ENCODE measurements at places on chromosomes 4 and X.

- peak; percentile 82 for DNase-seq
These were observed 5.1 kb downstream of the RTL5 start for GRCh38 chrX:72126539-72127140.

DNA sequence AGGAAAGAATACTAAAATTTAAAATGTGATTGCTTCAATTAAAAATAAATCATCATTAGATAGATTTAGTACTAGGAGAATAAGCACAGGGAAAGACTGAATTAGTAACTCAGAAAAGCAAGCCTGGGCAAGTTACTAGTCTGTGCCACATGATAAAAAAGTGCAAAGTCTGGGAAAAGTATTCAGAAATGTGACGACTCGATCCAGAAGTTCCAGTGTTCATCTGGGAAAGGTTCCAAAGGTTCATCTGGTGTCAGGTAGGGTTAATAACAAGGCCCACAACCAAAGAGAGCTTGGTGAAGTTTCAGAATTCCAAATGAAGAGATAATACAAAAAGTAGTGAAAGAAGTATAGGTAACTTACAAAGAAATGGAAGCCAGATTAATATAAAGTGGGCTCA, 78.3 kb upstream of the ARSJ start:
- DNase-seq, result no peak

DNA sequence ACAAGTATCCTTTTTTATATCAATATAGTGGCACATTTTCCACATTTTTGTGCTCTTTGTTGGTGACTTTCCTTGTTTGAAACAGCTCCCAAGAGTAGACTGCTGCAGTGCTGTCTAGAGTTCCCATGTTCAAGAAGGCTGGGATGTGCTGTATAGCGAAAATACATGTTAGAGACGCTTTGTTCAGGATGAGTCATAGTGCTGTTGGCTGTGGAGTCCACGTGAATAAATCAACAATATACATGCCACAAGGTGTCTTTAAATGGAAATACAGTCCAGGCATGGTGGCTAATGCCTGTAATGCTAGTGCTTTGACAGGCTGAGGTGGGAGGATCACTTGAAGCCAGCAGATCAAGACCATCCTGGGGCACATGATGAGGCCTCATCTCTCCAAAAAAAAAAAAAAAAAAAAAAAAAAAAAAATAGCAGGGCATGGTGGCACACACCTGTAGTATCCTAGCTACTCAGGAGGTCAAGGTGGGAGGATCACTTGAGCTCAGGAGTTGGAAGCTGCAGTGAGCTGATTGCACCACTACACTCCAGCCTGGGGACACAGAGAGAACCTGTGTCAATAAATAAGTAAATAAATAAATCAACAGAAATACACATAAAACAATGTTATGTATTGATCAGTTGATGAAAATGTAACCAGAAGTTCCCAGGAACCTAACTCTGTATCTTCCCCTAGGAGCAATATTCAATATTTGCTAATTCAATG, 256.8 kb upstream of the STS start:
- no peak for DNase-seq

- DNase-seq, result no peak
These were observed 7.6 kb upstream of the BST1 start for GRCh38 chr4:15695240-15695699.

DNA sequence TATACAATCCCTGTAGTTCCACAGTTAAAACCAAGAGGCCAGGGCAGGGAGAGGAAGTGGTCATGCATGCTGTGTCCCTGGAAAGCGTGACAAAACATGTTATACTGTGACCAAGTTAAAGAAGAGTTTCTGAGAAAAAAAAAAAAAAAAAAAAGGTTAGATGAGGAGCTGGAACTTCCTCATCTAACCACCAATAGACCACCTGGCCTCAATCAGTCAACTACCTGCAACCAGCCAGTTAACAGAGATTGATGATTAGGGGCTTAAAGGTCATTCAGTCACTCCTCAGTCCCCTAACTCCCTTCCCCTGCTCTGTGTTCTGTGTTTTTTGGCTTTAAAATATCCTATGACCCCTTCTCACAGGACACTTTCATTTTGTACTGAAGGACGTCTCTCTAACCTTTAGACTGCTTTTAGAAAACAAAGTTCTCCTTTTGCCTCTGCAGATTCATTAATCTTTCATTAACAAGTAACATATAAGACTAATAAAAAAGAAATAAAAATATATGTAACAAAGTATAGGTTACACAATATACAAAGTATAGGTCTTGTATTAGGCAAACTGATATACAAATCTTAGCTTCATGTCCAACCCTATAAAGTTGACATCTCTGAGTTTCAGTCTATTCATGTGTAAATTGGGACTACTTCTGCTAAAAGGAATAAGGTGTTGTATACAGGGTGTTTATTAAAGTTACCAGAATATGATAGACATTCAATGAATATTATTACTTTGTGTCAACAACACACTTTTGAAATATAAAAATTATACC, 179.1 kb upstream of the NDST4 start:
- DNase-seq, result no peak

GRCh38 chr4:180788729-180789128, 1454.5 kb upstream of the TENM3 start:
- no peak for DNase-seq

GRCh38 chrX:1657367-1658070, 42.7 kb downstream of the ASMT start:
- peak; percentile 55 for DNase-seq

DNA sequence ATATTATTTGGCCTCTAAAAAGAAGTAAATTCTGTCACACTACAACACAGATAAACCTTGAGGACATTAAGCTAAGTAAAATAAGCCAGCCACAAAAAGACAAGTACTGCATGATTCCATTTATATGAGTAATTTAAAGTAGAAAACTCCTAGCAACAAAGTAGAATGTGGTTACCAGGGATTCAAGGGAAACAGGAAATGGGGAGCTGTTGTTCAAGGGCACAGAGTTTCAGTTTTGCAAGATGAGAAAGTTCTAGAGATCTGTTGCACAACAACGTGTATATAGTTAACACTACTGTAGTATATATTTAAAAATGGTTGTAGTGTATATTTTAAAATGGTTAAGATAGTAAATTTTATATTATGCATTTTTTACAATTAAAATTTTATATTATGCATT, 25.4 kb downstream of the SEC31A start:
- DNase-seq, result no peak

DNA sequence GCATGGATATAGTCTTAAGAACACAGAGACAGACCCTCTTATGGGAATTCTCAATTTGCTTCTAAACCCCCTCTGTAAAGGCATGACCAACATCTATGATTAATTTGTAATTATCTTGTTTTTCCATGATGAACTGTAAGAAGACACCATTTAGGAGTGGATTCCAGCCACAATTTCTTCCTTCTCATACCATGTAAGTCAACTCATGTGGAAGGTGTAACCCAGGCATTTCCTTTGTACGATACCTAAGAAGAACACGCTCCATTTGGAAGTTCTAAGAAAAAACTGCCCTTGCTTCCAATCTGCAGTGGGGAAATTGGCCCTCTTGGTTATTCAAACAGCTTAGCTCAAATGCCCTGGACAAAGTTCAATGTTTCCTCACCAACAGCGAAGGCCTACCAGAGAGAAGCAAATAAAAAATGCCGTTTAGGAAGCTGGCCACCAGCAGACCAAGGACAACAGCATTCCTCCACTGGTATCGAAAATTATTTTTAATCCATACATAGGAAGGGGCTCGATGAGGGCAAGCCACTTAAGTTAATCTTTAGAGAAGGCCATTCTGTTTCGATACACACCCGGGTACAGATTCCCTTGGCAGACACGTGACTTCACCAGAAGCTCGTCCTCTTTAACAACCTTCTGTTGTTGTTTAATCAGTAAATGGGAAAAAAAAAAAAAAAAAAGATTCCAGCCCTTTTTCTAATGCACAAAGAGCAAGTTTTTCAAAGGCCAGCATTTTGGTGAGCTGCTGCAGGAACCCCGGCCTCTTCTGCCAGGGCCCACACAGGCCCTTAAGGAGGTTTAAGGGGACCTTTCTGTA, 2.6 kb downstream of the DHRSX start:
- DNase-seq, result no peak

DNA sequence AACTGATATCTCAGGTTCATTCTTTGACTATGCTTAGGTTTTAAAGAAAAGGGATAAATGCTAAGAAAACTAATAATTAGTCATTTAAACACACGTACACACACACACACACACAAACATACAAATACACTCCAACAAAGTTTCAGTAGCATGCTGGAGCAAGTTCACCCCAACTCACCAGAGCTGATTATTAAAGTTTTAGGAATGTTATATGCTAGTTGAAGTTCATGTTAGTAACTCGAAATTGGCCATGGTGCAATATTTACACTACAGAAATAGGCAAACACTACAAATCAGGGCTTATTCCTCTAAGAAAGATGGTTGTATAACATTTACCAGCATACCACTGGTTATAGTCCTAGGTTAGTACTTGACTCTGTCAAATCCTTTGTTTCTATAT, 384.0 kb upstream of the DIPK2B start:
- DNase-seq, result no peak

- peak; percentile 12 for DNase-seq
These were observed 93.2 kb upstream of the DIAPH2 start for GRCh38 chrX:96591421-96591820.

DNA sequence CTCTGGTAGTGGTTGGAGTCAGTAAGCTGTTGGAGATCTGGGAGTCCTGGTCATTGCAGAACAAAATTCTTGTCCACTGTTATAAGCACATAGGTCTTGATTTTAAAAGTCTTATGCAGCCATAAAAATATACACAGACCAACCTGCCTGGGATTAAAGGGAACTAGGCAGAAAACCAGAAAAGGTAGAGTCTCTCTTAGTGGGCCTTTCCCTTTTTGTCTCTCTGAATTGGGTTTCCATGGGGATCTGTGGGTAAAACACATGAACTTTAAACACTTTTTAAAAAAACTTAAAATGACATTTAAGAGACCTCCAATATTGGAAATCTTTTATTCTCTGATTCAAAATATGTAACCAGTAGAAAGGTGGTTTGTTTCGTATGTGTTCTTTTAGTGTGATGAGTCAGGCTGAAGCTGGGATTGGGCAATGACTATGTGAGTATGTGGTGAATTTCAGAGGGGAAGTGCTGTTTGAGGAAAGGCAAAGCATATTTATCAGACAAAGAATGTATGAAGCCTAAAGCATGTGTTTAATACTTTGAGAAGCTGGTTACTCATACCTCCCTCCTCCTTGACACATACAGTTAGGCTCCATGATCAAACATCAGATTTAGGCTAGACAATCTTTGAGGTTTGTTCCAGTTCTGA, 29.6 kb downstream of the SLC16A2 start:
- DNase-seq, result no peak

DNA sequence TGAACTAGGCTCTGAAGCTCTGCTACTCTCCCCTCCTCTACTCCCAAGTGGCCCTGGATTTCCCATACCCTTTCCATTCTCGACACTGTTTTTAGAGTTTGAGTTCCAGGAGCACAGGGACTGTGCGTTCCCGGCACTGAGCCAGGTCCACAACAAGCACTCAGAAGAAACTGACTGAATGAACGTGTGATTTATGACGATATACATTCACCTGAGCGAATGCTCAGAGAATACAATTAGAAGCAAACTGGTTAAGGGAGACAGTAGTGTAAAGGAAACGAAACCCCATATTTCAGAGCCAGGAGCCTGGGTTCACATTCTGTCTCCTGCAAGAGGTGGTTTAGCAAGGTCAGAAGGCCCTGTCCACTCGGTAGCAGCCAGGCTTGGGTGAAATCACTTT, 1.4 kb upstream of the KIAA0232 start:
- DNase-seq, result peak; percentile 62

DNA sequence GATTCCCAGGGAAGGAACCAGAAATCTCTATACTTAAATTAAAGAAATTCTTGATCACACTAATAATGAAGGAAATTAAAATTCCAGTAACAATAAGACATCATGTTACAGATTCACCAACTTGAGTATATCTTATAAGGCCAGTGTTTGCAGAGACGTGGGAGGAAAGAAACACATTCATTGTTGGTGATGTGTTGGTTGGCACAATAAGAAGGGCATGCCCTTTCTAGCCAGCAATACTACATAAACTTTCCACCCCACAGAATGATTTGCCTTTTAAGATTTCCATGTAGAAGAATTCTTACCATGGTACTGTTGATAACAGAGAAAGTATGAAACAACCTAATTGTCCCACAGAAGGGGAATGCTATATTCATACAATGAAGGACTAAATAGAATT, 581.5 kb downstream of the STIM2 start:
- no peak for DNase-seq

GRCh38 chr4:79030973-79031372, 91.7 kb upstream of the PAQR3 start:
- DNase-seq, result no peak

DNA sequence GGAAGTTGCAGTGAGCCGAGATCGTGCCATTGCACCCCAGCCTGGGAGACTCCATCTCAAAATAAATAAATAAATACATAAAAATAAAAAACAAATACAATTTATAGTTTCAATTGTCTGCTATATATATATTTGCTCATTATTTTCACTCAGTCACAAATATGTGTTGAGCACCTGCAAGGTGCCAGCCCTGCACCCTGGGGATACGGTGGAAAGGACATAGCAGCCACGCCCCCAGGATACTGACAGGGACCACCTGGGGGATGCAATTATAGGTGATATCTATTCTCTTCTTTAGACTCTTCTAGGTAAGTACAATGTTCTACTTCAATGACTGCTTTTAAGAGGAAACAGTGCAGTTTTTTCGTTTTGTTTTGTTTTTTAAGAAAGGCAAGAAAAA, 85.0 kb downstream of the JAKMIP1 start:
- DNase-seq, result no peak

GRCh38 chr4:153084980-153085630, 119.1 kb upstream of the TRIM2 start:
- DNase-seq, result peak; percentile 87

DNA sequence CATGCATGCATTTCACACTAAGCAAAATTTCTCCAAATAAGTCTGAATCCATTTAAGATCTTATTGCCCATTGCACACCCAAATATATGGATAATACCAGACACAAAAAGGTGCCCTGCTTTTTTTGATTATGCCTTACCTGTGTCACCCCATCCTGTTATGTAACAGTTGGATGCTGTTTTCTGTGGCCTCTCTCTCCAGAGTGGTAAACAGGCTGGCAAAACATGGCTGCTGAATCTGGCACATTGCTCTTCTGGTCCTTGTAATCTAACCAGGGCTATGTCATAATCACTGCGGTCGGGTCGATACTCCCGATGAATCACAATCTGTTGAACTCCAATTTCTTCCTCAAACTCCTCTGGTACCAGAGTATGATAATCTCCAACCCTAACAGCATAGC, 70.1 kb downstream of the PRSS12 start:
- no peak for DNase-seq

GRCh38 chrX:4382273-4382672, 668.8 kb upstream of the PRKX start:
- DNase-seq, result no peak

GRCh38 chrX:41602816-41603345, 85.9 kb upstream of the GPR34 start:
- DNase-seq, result no peak

DNA sequence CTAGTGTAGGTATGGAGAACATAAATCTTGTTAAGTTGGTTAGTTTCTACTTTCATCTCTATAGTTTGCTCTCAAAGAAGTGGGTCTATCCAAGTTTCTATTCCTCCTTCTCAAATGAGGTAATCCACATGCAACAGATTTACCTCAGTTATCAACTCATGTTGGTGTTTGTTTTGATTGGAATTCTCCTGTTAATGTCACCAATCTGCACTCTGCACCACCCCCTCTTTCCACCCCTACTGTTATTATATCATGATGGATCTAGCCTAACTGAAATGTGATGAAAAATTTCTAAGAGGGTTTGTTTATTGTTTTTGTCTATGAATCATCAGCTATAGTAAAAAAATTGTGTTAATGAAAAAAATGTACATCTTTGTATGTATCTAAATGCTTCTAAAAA, 66.1 kb downstream of the AGTR2 start:
- DNase-seq, result no peak

GRCh38 chr4:139191373-139191772, 14.4 kb upstream of the ELF2 start:
- no peak for DNase-seq

All from right cardiac atrium (tissue), 5 donors.